MV-4-11 (cell line): ENCODE measurements at places on chromosomes 6 and 20.

DNA sequence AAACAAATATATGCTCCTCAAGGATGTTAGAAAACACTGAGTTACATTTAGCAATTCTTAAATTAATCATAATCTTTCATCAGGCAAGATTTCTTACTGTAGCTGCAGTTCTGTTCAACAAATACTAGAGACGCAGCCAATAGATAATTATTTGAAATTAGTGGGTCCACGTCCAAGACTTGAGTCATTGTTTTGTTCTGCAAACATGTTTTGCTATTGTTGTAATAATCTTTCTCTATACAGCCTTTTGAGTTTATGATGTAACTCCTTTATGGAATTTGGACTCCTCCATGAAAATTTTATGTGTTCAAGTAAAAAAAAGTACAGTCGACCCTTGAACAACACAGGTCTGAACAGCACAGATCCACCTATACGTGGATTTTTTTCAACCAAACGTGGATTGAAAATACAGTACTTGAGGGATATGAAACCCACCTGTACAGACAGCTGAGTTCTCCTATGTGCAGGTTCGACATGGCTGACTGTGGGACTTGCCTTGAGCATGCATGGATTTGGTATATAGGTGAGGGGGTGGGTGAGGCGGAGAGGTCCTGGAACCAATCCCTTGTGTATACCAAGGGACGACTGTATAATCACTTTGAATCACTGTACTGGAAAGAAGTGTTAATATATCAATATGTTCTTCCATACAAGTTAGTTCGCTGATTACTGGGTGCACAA is 41.3 kb upstream of the SLC22A16 start:
- no peak for DNase-seq

- DNase-seq, result no peak
Measured at GRCh38 chr6:142929751-142930358, 15.1 kb downstream of the HIVEP2 start.

GRCh38 chr20:17570347-17571152 is 675 bp downstream of the DSTN start:
- peak; percentile 17 for DNase-seq

- no peak for DNase-seq
Measured at GRCh38 chr20:37231947-37232630, 29.5 kb downstream of the GHRH start.

- DNase-seq, result no peak
Measured at GRCh38 chr6:166851911-166852310, 104.4 kb downstream of the RNASET2 start.

DNA sequence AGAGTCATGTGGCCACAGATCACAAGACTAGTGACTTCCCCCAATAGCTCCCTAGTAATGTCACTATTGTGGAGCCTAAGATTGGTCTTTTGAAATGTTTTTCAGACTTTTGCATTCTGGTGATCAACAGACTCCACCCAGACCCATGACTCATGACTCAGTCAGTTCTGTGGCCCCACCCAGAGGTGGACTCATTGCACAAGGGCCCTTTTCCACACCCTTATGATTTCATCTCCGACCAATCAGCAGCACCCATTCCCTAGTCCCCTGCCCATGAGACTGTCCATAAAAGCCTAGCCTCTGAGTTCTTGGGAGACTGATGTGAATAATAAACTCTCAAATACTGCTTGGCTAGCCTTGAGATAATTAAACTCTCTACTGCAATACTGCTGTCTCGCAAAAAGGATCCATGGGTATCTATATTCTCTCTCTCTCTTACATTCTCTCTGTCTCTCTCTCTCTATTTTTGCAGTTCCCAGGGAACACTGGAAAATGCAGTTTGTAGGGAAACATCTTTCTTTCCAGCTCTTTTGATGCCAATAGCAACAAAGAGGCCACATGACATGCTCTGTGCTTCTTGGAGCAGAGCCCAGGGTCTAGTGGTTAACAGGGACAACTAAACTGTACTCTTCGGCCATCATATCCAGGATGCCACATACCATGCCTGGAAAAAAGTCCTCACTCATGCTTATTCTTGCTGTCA is 71.3 kb upstream of the IYD start:
- DNase-seq, result peak; percentile 20

DNA sequence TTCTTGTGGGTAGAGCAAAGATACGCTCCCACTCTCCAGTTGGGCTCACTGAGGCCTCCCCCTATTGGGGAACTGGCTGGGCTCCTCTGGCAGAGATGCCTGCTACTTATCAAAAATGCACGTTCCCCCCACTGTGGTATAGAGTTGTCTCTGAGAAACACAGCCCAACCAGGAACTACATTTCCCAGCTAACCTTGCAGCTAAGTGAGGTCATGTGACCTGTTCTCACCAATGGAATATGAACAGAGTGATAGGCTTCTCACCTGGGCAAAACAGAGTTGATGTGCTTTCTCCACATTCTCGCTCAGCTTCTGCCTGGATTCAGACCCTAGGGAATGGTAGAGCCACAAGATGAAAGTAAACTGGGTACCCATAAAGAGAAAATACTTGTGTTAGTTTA is 49.1 kb upstream of the PTPRT start:
- DNase-seq, result no peak

GRCh38 chr6:61682562-61682961 is 603.5 kb downstream of the KHDRBS2 start:
- no peak for DNase-seq

DNA sequence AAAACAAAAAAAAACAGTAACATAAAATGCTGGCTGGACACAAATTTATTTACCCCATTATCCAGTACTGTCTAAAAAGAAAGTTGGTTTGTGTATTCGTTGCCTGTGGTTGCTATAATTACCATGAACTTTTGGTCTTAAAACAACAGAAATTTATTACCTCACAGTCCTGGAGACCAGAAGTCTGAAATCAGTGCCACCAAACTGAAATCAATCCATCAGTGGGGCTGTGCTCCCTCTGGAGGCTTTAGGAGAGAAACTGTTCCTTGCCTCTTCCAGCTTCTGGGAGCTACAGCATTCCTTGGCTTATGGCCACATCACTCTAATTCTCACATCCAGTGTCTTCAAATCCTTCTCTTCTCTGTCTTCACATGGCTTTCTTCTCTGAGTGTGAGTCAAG is 79.4 kb downstream of the SNX5 start:
- DNase-seq, result no peak

DNA sequence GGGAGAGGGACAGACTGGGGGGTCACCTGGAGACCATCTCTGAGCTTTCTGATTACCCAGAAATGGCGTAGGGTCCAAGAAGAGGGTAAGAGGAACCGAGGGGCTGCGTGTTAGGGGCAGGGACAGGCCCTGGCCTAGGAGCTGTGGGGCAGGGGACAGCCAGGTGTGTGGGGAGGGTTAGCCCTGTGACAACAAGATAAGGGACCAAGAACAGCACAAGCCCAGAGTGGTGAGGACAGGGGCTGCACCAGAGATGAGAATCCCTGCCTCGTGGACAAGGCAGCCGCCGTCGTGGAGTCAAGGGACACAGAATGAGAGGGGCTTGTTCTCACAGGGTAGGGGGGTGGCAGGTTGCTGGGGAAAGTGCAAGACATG is 449 bp upstream of the AVP start:
- DNase-seq, result no peak

DNA sequence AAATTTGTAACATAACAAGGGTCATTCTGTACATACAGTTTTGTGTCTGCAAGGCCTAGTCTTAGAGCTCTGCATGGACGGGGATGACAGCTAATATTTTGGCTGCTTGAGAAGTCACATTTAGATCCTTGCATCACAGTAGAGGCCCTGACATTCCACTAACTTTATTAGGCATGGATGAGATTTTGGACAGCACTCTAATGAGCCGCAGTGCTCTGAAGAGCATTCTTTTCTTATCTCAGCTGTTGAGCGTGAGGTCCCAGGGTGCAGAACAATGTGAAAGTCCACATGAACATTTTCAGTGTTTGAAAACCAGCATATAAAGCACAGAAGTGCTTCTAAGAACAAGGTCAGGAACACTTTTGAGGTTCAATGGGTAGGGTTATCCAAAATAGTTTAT is 58.9 kb downstream of the IPCEF1 start:
- DNase-seq, result no peak

- DNase-seq, result no peak
Measured at GRCh38 chr6:158564243-158565121, 4.6 kb downstream of the TMEM181 start.

GRCh38 chr6:45696738-45697137 is 318.9 kb downstream of the CLIC5 start:
- DNase-seq, result no peak

DNA sequence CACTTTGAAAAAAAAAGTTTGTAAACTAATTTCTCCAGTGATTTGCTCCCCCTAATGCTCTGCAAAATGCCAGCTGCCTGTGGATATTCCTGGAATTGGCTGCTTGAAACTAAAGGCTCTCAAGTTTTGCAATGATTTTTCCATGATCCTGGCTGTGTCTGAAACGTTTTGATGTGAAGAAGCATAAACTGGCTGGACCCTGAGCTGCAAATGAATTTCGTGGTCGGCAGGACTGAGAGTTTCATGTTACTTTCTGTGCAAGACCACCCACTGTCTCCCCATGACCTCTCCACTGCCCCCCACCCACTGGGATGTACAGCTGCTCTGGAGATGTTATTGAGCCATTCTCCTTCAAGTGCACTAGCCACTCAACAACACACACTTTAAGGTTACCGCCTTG is 171.3 kb upstream of the SSTR4 start:
- no peak for DNase-seq

- DNase-seq, result no peak
Measured at GRCh38 chr6:161479376-161479775, 205.5 kb upstream of the AGPAT4 start.

DNA sequence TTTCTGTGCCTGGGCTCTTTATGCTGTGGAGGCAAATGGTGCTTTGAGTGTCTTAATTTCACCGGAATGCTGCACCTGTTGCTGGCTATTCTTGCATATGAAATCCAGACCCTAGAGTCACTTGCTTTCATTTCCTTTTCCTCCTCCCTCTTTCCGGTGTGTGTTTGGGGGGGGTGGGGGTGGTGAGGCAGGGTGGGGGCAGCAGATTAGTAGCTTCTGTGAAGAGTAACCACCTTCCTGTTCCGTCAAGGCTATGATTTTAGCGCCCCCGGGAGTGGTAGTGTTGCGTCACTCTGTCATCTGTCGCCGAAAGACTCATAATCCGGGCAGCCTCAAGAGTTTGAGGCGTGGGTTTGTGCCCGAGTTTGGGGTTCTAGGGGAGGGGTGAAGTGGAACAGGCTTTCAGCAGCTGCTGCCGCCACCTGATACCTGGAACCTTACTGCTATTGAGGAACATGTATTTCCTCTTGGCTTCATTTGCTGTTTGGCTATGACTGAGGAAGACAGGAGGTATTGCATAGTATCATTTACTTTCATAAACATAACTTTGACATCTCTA is 49.1 kb downstream of the UTRN start:
- DNase-seq, result peak; percentile 84

DNA sequence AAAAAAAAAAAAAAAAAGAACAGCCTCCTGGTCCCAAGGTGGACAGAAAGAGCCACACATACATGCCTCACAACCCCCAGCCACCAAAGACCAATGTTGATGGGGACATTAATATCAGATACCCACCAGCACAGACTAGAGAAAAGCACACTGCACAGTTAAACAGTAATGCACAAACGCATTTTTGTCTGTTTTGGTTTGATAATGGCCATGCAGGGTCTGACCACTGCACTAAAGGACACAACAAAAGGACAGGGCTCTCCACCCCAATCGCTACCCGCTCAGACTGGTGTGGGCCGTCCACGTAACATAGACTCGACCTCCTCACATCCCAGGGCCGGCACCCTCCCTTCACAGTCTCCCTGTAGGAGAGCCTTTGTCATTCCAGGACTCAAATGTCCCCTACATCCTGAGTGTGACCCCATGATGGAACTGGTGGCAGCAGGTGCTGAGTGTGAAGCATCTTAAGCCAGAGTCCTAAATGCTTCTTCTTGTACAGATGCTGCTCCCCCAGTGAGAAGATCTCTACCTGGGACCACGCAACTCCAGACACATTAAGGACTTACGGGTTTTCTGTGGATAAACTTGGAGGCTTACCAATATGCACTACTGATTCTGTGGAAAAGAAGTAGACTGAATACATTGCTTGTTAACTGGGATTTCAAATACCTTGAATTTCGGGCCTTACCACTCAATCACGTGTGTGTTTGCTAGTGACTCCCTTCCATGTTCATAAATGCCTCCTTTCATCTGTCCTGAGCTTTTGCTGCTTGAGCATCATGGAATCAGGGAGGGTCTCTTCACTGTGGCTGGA is 28.0 kb downstream of the RRBP1 start:
- DNase-seq, result no peak

GRCh38 chr6:129494099-129494498 is 215.9 kb downstream of the ARHGAP18 start:
- no peak for DNase-seq

DNA sequence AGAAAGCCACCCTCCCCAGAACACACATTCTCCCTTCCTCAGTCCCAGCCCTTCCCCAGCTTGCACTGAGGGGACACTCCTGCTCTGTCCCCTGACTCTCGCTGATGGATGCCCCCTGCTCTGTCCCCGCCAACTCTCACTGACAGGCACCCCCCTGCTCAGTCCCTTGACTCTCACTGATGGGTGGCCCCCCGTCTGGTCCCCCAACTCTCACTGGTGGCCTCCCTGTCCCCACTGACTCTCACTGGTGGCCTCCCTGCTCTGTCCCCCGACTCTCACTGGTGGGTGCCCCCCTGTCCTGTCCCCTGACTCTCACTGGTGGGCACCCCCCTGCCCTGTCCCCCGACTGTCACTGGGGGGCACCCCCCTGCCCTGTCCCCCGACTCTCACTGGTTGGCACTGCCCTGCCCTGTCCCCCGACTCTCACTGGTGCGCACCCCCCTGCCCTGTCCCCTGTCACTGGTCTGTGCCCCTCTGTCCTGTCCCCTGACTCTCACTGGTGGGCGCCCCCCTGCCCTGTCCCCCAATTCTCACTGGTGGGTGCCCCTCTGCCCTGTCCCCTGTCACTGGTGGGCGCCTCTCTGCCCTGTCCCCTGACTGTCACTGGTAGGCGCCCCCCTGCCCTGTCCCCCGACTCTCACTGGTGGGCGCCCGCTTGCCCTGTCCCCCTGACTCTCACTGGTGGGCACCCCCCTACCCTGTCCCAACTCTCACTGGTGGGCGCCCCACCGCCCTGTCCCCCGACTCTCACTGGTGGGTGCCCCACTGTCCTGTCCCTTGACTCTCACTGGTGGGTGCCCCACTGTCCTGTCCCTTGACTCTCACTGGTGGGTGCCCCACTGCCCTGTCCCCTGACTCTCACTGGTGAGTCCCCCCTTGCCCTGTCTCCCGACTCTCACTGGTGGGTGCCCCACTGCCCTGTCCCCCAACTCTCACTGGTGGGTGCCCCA is 60.9 kb downstream of the GINS1 start:
- no peak for DNase-seq
